Head of caudate nucleus (tissue), 42 donors: ENCODE measurements at places on chromosomes 1 and 21.

GRCh38 chr1:28776341-28776740 lies 35.6 kb upstream of the OPRD1 start:
- no peak for DNase-seq

- DNase-seq: no peak
Measured at GRCh38 chr1:231073331-231073730, 33.3 kb upstream of the FAM89A start.

GRCh38 chr1:174134003-174134659 lies 25.2 kb upstream of the RABGAP1L start:
- DNase-seq: no peak

GRCh38 chr1:70675737-70676156 lies 264.7 kb downstream of the CTH start:
- DNase-seq: no peak
